ENCODE measurements at places on chromosomes 13 and 19.

DNA sequence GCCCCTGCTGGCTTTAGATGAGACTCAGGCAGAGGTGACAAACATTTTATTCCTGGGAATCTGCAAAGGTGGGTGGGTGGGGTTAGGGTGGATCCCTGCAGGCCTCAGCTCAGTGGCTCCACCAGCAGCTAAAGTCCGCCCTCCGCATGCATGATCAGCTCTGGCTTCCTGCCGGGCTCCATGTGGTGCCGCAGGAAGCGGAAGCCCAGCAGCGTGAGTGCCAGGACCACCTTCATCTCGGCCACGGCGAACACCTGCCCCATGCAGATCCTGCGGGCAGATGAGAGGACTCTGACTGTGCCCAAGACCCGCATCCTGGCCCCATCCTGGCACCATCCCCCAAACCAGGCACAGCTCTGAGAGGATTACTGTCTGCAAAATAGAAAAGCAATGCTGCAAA lies 26.3 kb downstream of the CYP4F2 start:
- DNase-seq = no peak

DNA sequence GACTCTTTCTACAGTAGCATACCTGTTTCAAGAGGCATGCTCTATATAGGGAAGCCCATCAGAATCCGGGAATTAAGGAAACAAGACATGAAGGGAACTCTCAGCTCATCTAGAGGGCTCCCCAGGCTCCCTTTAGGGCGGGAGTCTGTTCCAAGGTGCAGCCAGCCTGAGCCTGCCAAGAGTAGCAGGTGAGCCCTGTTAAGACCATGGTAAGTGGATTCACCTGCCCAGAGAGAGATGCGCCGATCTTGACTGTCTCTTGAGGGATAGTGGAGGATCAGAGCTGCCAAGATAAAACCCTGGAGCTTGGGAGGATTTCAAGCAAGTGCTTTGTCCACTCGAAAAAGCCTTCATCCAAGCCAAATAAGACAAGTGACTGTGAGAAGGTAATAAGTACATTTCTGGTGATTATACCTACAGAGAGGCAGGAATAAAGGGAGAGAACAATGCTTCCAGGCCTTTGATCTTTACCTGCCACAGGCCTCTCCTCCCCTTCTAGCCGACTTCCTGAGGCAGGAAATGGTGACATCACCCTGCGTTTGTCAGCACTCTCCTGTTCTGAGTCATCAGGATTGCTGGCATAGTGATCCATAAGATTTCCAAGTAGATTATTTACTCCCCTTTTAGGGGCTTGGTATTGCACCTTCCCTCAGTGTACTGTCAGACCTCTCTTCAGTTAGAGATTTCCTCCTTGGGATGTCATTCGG lies 31.5 kb downstream of the KLF5 start:
- no peak for DNase-seq

DNA sequence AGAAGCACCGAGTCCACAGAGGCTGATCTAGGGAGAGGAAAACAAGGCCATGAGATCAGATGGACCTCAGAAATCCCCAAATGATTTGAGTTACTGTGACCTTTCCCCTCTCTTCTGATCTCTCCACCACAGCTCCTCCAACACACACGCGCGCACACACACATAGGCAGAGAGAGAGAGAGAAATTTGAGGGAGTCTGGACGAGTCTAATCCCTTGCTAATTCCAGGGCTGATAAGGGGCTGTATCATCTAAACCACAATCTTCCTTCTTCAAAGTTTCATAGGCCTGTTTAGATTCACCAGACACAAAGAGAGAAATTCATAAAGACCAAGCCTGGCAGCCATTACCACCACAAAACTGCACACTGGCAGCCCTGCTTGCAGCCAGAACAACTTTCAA lies 8.6 kb downstream of the ZFP82 start:
- no peak for DNase-seq

DNA sequence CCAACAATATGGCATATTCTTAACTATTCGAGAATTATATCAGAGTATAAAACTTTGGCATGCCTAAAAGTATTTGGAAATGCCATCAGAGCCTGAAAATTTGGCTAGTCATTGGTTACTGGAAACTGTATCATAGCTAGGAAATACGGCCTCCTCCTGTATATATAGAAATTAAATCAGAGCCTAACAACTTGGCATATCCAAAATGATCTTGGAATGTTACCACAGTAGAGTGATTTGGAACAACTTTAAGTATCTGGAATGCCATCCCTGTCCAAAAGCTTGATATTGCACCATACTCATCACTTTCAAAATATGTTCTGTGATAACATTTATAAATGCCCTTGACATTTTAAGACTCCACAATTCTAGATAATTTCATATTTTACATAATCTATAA lies 335.8 kb downstream of the SLITRK1 start:
- DNase-seq = no peak

GRCh38 chr13:32639502-32640105 lies 53.4 kb downstream of the PDS5B start:
- DNase-seq = peak; percentile 75

DNA sequence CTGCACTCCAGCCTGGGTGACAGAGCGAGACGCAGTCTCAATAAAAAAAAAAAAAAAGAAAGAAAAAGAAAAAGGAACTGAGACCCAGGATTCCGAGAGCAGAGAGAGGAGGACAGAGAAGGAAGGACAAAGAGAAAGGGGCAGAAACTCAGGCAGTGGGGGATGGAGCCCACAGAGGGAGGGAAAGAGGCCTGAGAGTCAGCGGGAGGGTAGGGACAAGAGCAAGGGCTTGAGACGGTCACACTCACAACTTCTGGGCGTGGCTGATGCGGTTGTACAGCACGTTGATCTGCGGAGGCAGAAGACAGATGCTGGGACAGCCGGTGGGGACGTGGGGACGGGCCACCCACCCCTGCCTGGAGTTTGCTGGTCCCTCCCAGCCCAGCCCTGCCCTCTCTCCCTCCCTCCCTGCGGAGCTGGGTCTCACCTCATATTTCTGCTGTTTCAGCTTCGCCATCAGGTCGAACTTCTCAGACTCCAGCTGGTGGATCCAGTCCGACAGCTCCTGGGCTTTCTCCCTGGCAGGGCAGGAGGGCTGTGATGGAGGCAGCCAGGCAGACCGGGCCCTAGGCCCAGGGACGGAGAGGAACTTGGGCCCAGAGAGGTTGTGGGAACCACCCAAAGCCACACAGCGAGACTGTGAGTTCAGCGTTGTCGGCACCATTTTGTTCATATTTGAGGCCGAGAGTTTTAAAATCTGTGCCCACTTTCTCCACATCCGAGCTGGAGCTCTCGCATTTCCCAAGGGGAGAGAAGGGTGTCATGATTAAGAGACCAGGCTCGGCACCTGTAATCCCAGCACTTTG lies 15.2 kb downstream of the TNNT1 start:
- no peak for DNase-seq

DNA sequence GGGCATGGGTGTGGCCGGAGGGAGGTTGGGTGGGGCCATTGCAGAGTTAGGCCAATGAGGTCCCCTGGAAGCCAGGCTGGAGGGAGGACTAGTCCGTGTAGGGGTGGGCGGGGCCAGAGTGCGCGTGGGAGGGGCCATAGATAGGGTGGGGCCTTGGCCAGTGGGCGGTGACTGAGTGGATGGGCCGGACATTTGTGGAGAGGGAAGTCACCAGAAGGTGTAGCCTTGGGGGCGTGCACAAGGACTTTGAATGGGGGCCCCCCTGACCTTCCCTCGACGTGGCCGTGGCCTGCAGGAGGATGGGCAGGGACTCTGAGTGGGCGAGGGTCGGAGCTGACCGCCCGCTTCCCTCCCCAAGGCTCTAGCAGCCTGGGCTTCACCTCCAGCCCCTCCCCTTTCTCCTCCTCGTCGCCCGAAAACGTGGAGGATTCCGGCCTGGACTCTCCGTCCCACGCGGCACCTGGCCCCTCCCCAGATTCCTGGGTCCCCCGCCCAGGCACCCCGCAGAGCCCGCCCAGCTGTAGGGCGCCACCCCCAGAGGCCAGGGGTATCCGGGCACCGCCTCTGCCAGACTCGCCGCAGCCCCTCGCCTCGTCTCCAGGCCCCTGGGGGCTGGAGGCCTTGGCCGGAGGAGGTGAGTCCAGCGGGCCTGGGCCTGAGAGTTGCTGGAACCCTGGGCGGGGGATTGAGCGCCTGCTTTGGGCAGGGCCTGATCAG lies 16.5 kb upstream of the B3GNT3 start:
- no peak for DNase-seq

DNA sequence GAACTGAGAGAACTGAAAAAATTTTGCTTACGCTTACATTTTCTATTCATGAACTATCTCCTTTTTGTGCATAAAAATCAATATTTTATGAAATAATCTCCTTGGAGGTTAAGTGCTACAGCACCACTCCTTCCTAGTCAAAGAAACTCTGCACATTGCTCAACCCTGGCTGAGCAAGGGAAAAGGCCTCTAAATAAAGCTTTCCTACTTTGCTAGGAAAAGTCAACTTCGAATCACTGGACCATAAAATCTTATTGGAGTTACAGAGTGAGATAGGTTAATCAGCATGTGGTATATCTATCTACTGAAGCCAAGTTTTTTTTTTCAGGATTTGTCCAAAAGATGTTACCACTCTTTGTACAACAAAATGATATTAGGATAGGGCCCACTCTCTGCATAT lies 57.5 kb upstream of the HMGB1 start:
- DNase-seq = no peak

- DNase-seq = no peak
These were observed 36.9 kb upstream of the ZNF507 start for GRCh38 chr19:32308431-32309077.

DNA sequence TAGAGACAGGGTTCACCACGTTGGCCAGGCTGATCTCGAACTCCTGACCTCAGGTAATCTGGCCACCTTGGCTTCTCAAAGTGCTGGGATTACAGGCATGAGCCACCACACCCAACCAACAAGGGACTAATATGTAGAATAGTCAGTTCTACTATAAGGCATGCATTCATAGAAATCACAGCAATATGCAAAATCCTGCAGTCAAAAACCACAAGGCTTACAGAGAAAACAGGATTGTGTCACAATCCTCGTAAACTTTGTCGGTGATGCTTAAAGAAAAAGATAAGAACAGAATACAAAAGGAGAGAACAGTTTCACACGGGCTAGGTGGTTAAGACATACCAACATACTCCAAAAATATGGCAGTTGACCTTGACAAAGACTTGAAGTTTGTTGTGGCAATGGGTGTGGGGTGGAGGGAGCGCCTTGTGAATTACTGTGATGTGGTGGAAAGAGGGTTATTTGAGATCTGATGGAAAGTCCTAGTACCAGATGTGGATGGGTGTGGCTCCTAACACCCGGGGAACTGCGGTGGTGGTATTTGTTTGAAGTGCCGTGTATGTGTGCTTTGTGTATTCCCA lies 12.4 kb downstream of the NOSIP start:
- no peak for DNase-seq

GRCh38 chr19:45767881-45768654 lies 984 bp downstream of the SIX5 start:
- peak; percentile 45 for DNase-seq

DNA sequence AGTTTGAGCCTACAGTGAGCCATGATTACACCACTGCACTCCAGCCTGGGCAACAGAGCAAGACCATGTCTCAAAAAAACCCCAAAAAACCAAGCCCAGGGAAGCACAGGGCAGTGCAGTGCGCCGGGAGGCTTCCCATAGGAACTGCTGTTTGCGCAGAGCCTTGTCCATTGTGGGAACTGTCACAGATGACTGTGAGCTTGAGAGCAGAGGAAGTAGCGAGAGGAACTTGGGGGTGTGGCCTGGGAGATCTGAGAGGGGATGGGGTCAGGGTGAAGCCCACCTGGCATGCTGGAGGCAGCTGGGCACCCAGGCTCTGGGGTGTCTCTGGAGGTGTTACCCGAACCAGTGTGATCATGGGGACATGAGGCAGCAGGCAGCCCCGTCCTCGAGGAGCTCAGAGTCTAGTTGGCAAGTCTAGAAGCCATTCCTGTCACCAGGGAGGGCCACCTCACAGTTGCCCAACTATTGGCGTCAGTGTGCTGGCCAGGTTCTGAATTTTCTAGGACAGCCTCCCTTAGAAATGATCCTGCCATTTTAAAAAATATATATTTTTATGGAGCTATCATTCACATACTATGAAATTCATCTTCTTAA lies 10.4 kb downstream of the KDM4B start:
- DNase-seq = no peak

DNA sequence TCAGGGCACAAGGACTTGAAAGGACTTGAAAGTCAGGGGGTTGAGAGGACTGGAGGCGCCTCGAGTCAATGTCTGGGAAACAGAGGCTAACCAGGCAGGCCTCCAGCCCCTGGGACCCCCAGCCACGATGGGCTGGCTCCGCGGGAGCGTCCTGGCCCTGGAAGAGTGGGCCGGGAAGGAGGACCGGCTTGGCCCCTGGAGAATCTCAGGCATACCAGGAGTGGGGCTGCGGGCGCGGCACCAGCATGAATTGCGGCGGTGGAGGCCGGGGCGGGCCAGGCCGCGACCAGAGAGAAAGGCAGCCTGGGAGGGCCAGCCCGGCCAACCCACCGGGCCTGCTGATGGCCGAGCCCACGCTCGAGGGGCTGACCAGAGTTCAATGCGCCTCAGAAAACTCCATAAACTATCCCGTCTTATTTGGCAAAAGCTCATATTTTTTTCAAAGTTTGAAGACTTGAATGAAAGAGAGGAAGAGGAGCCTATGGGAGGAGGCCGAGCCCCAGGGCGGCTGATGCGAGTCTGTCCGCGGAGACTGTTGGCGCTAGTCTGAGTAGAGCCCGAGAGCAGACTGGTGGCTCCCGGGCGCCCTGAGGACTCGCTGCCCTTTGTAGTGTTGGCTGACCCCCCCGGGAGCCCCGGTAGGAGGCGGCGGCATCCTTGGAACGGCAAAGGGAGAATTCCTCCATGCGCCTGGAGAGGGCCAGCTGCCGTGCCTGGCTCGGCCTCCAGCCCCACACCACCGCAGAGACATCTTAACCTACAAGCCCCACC lies 68.0 kb downstream of the MLLT1 start:
- DNase-seq = no peak

- no peak for DNase-seq
These were observed 323.9 kb downstream of the MZT1 start for GRCh38 chr13:72403396-72404010.

- no peak for DNase-seq
These were observed 2.7 kb downstream of the MEGF8 start for GRCh38 chr19:42328106-42328505.

- no peak for DNase-seq
These were observed 306.2 kb downstream of the ATP8A2 start for GRCh38 chr13:25677956-25678355.

DNA sequence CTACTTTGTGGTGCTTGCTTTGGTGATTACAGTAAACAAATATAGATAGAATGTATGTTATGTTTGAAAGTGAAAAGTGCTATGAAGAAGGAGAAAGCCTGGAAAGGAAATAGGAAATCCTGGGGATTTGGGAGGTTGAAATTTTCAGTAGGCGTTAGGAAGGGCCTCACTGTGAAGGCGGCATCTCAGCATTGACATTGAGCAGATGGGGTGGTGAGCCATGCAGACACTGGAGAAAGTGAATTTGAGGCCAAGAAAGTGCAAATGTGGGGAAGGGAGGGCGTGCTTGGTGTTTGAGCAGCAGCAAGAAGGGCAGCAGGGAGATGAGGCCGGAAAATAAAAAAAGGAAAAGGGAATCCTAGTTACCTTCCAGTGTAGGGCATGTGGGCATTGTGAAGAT lies 20.3 kb downstream of the SOX21 start:
- no peak for DNase-seq

Measured in G401 (cell line).